Esophagus squamous epithelium (tissue), 5 donors: ENCODE measurements at places on chromosomes 5 and 9.

DNA sequence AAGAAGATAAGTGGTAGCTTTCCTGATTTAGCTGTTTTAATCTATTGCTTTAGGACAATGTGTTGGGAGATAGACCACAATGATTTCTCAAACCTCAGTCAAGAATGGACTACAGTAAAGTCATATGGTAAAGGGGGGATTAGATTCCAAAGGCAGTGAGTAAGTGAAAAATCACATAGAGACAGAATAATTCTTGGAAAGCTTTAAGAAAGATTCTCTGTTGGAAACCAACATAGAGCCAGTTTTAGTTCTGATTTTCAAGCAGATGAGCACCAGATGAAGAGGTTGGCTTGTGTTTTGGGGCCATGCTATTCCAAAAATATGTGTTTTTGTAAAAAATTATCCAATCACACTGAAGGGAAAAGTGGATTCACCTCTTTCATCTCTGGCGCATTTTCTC lies 256.8 kb upstream of the RPS23 start:
- DNase-seq, result no peak

- DNase-seq, result no peak
Observed at GRCh38 chr5:120108586-120109248, 355.4 kb upstream of the PRR16 start.

- no peak for DNase-seq
Observed at GRCh38 chr5:79025054-79025472, 40.0 kb upstream of the ARSB start.

DNA sequence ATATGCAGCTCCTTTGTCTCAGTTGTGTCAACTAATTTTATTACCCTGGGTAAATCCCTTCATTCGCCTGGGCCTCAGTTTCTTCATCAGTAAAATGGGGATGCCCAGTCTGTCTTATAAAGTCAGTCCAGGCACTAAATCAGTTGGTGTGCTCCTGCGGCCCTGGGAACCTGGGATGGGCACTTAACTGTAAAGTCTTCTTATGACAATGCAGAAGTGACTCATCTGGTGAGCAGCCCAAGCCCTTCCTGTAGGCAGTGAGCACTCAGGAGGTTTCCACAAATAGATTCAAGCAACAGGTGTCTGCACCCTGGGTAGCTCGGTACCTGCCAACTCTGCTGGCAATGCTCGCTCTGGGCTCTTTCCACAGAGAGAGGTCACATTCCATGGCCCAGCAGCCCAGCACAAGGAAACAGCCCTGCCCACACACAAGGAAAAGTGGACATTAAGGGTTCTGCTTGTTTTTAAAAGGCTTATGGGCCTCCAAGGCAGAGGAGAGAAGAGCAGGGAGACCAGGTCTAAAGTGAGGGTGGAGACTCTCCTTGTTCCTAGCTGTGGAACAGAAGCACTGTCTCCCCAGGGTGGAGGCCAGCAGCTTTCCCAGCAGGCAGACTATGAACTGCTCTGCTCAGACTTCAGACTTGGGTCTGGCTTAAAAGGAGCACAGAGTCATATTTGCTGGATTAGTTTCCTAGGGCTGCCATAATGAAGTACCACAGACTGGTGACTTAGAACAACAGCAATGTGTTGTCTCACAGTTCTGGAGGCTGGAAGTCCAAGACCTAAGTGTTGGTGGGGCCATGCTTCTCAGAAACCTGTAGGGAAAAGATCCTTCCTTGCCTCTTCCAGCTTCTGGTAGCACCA lies 89.7 kb upstream of the ADRA1B start:
- no peak for DNase-seq

GRCh38 chr5:125597338-125597737 lies 825.9 kb upstream of the GRAMD2B start:
- DNase-seq, result no peak

DNA sequence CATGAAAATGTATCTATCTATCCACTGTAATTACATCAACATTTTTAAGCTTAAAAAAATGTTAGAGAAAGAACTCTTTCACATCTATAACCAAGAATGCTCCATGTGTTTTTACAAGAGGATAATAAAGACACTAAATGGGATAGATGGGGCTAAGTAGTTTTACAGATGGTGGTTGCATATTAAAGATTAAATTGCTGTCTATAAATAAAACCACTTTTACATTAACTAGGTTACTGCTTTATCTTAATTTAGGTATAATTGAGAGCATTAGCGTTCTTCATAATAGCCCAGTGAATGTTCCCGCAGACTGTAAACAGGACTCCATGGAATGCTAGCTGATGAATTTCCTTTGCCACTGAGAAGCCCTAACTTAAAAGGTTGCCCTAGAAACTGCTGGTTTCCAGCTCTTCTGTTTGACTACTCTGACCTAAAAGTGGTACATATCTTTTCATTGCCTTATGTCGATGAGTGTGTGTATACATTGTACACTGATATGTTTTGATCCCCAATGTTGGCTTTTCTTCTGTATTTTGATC lies 117.9 kb downstream of the SGCD start:
- no peak for DNase-seq
